CD4-positive, alpha-beta T cell (primary cell): ENCODE measurements at places on chromosomes 1 and 21.

- DNase-seq, result no peak
These were observed 681.2 kb downstream of the PLPP3 start for GRCh38 chr1:55898181-55898580.

DNA sequence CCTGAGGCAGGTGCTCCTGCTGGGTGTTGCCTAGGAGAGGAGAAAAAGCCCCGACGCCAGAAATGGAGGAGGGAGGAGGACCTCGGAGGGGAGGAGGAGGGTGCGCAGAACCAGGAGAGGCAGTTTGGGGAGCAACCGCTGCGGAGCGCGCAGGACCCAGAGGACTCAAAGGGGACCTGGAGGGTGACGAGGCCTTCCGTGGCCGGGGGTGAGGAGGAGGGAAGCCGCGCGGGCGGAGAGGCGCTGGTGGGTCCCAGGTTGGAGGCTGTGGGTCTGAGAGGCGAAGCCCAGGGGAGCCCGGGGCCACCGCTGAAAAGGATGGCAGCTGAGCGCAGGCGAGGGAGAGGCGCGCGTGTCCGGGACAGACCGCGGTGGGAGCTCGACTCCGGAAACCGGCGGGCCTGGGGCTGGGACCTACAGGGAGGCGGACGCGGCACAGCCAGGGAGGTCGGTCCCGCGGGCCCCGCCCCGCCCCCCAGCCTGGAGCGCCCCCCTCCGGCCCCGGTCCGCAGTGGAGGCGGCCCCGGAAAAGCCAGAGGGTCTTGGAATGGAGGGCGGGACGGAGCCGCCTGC lies 15.1 kb downstream of the RNF223 start:
- no peak for DNase-seq

DNA sequence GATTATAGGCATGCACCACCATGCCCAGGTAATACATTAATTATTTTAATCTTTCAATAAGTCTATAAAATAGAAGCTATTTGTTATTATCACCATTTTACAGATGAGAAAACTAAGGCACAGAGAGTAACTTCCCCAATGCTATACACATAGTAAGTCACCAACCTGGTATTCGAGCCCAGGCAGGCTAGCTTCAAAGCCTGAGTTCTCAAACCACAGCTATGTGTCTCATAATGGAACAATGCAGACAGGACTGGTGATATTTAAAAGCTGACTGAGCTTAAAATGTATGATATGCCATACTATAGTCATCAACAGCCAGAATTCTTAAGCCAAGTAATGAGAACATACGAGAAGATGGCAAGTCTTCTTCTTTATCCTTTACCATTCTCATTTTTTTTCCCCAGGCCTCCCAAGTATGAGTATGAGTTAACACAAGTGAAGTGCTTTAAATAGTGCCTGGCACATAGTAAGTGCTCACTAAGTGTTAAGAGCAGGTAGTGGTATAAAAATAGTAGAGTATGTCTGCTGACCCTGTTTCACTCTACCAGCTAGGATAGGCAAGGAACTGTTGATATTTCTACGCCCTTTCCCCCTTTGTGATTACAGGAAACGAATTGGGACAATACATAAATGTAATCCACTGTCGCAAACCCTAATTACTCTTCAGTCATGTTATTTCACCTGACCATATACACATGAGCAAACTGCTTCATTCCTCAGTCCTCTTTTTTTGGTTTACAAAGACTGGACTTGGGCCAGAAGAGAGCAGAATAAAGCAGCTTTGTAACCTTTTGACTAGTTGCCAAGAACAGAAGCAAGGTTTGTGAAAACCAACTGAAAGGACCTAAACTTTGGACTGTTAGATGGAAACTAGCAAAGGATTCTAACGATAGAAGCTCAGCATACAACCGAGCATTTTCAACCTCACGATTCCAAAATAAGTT lies 9.5 kb downstream of the EYA3 start:
- no peak for DNase-seq

DNA sequence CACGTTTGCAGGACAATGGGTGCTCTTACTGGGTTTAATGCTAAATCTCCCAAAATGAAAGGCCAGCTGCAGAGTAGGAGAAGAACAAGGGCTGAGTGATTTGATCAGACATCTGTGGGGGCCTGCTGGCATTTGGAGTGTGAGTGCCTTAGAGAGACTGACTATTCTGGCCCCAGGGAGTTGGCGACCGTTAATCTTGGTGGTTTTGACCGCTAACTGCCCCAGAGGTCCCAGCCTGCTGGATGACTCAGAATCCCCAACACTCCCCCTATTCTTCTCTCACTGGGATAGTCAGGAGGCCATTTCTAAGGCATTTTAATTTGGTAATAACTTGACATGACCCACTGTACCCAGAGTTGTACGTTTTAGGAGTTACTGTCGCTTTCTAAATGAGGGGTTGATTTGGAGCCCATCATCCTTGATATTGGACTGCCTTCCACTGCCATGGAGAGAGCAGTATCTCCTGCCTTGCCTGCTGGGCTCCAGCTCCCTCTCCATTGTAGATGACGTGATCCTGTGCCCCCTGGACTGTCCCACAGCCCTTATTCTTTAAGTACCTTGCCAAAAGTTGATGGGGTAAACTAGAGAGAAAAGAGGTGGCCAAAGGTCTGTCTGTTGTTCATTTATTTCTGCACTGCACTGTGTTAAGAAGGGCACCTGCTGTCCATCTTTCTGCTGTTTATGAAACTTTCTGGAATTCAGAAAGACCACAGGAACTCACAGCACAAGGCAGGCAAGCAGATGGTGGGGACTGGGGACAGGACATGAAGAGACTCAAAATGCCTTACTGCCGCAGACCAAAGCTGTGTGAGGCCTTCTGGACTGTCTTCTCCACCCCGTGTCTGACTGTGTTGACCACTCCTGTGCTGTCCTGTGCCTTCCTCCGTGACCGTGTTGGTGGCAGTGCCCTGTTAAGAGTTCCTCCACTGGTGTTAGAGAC lies 98.2 kb upstream of the ARTN start:
- DNase-seq, result no peak

- DNase-seq, result no peak
These were observed 16.0 kb downstream of the LRRC3 start for GRCh38 chr21:44471341-44471740.

- no peak for DNase-seq
These were observed 9.3 kb downstream of the SLC26A9 start for GRCh38 chr1:205933671-205934618.

GRCh38 chr1:109498161-109498801 lies 4.4 kb downstream of the CYB561D1 start:
- DNase-seq, result peak; percentile 62

DNA sequence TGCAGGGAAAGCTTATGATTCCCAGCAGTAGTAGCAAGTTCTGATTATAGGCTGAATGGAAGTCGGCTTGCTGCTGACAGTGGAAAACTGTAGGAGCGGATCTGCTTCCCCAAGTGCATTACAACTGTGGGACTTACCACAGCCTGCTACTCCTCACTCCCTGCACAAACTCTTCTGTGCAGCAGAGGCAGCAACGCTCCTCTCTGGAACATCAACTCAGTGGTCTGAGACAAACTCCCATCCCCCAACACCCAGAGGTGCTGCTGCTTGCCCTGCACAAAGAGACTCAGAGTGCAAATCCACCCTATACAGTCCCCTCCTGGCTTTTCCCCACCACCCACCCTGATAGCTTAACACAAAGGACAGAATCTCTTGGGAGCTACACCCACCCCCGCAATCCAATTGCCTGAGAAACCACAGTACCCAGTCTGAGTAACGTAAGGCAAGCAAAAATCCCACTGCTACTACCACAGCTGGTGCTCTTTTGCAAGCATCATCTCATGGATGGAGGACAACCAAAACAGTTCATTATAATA lies 1455.2 kb downstream of the AMY1C start:
- no peak for DNase-seq

- no peak for DNase-seq
These were observed 230.1 kb downstream of the BARHL2 start for GRCh38 chr1:90486996-90487395.

DNA sequence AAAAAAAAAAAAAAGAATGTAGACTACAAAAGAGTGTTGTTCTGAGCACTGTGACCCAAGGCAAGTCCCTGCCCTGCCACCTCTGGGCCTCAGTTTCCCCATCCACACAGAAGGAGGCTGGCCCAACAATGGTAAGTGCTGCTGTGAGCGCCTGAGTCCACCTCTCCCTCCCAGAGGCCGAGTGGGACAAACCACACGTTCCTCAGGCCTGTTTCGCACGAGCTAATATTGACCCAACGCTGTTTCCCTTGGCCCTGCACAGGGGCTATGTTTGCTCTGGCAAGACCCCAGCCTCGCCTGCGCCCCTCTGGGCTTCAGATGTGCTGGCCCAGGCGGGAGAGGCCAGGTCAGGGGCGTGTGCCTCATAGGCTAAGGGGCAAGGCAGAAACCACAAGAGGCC lies 12.6 kb upstream of the LAPTM5 start:
- no peak for DNase-seq

DNA sequence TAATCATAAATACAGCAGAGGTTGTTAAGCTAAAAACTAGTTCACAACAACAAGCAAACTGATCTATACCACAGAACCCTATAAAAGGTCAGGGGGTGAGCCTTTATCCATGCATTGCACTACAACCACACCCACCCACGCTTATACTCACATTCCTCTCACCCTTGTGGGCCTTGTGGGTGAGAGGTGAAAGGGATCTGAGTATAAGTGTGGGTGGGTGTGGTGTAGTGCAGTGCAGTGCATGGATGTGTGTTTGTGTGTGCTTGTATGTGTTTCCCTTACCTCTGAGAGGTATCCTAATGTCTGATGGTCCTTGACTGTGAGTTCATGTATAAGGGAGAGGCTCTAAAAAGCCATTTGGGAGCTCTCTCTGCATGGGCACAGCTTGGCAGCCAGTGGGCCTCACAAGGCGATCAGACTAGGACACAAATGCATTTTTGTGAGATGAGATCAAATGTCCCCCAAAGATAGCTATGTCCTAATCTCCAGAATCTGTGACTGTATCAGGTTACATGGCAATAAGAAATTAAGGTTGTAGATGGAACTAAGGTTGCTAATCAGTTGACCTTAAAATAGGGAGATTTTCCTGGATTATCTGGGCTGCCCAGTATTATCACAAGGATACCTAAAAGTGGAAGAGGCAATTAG lies 95.5 kb upstream of the DPT start:
- DNase-seq, result no peak

DNA sequence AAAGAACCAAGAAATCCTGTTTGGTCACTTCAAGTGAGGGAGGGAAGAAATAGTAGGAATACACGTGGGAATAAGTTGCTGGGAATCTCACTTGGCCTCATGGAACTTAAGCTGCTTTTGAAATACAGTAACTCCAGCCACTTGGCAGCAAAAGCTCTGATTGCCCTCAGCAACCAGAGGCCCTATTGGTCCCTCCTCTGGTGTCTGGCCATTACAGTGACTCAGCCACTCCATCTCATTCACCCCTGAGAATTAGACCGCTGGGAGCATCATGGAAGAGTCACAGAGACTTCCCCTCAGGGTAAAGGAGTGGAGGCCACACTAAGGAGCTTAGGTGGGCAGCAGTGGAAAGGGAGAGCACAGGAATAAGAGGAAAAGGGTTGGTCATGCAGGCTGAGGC lies 99.6 kb downstream of the ELAVL4 start:
- no peak for DNase-seq

DNA sequence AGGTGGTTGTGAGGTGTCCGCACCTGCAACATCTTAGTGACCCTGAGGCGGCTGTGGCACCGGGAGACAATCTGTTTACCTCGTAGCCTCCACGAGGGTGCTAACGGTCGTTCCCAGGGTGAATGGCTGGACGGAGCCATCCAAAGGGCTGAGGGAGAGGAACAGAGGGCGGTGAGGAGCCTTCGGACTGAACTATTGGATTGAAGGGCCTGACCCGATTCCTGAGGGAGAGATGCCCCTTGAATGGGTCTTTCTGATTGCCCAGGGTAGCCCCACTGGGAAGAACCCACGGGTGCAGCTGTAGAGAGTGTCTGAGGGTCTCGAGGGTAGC lies 2.3 kb downstream of the NR5A2 start:
- DNase-seq, result no peak

GRCh38 chr1:24347159-24347934 lies 28.2 kb downstream of the GRHL3 start:
- no peak for DNase-seq

DNA sequence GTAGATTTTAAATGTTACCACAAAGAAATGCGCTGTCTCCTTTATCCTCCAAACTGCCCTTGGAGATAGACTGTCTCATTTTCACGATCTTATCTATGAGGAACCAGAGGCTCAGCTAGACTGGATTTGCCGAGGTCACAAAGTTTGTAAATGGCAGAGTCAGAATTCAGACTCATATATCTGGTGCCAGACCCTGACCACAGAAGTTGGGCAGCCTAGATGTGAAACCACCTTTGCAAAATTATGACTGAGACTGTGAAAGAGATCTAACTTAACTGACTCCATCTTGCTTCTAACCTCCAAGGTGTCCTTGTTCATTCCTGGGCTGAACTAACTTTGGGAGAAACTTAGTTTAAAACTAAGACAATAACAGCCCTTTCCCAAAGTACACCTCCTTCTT lies 14.1 kb downstream of the CNR2 start:
- no peak for DNase-seq

DNA sequence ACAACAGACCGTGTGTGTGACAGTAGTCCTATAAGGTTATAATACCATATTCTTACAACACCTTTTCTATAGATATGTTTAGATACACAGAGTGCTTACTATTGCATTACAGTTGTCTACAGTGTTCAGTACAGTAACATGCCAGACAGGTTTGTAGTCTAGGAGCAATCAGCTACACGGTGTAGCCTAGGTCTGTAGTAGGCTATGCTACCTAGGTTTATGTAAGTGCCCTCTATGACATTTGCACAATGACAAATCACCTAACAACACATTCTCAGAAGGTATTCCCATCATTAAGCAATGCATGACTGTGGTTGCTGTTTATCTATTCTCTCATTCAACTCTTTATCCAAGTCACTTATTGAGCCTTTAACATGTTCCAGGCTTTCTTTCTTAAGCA lies 1.8 kb upstream of the WLS start:
- DNase-seq, result no peak

- DNase-seq, result no peak
These were observed 272.0 kb downstream of the FOXD2 start for GRCh38 chr1:47709872-47710231.

DNA sequence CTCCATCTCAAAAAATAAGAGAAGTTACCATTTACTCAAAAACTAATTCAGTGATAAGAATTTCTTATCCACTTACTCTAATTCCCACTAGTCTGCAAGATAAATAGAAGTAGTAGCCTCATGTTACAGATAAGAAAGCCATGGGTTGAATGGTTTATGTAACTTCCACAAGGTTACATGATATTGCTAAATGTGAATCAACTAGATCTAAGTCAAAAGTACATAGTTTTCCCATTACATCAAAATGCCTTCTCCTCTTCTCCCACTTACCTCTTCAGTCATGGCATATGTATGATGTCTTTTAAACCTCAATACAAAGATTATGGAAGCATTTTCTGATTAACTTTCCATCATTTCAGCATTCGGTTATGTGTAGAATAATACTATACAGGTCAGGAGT lies 108.5 kb downstream of the ASH1L start:
- DNase-seq, result no peak
